ENCODE measurements at places on chromosomes 13 and 19. TPM values are rescaled to one million over a fixed set of nuclear protein-coding genes. Genes with fewer than 3 reads are reported as not detected.
A peak's percentile ranks its signal among the peaks of the same experiment; 100 is the strongest.

The SOX21 gene
- 16.2 TPM for total RNA-seq

The MBD3L2 gene
- not detected for total RNA-seq

The ATP12A gene
- total RNA-seq: 0.11 TPM

GRCh38 chr19:49335071-49335783 is at the start of gene CD37:
Gene CD37, plus strand, starts transcription at chr19:49335406. Its CDS starts 135 bp downstream, at chr19:49335541.
- DNase-seq: no peak
- no peak within 1 kb of the TSS for H3K4me3 ChIP-seq
- H3K36me3 ChIP-seq: no peaks in the 10 kb centered on the region
- no peak within 1 kb of the TSS for H3K27ac ChIP-seq
- no peaks in the 10 kb centered on the region for H3K27me3 ChIP-seq

- no peak for DNase-seq
- no peak within 1 kb of the TSS for H3K27ac ChIP-seq
- no peaks in the 10 kb centered on the region for H3K36me3 ChIP-seq
- H3K4me3 ChIP-seq: no peak within 1 kb of the TSS
Observed at GRCh38 chr13:113122550-113123225, at the start of gene F10. Gene F10, plus strand, starts transcription at chr13:113122799. Its CDS starts 57 bp downstream, at chr13:113122856.

GRCh38 chr13:49933511-49933910 is 2.6 kb downstream of the SPRYD7 start:
- H3K36me3 ChIP-seq: no peaks in the 10 kb centered on the region
- no peak overlapping the region for H3K27ac ChIP-seq
- no peak overlapping the region for H3K4me3 ChIP-seq
- DNase-seq: no peak

DNA sequence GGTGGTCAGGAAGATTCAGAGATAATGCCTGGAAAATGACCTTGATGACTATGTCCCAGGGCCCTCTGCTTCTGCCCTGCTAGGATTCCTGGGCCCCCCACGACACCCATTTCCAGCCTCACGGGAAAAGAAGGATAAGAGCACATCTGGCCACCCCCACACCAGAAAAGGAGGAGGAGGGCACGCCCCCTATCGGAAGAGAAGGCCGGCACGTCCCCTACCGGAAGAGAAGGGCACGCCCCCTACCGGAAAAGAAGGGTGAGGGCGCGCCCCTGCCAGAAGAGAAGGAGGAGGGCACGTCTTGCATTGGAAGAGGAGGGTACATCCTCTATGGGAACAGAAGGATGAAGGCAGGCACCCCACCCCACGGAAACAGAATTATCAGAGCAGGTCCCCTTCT is 84.3 kb downstream of the IER2 start:
- no peaks in the 10 kb centered on the region for H3K36me3 ChIP-seq
- DNase-seq: peak; percentile 71
- H3K4me1 ChIP-seq: peaks cover 9% of the 10 kb centered on the region
- no peaks in the 10 kb centered on the region for H3K27me3 ChIP-seq
- no peak overlapping the region for H3K4me3 ChIP-seq

DNA sequence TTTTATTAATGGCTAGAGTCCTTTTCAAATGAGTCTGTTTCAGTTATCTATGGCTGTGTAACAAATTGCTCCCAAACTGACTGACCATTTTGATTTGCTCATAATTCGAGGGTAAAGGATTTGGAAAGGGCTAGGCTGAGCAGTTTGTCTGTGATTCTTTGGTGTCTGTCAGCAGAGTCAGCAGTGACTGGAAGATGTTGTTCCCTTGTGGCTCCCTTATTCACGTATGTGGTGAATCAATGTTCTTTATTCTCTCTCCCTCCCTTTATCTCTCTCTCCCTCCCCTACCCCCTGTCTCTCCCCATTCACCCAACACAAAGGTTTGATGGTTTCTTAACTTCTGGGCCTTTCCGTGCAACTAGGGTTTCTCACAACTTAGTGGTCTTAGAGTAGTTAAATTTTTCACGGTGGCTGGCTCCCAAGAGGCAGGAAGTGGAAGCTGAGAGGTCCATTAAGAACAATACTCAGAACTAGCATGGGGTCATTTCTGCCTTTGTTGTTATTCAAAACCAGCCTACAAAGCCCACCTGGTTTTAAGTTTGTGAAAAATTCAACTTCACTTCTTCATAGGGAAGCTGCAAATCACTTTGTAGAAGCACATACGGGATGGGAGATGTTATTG is 772.5 kb upstream of the SLITRK1 start:
- DNase-seq: no peak
- H3K27ac ChIP-seq: no peak overlapping the region
- H3K27me3 ChIP-seq: no peaks in the 10 kb centered on the region
- H3K4me1 ChIP-seq: peaks cover 9% of the 10 kb centered on the region

Data from PC-3 (cell line).